ENCODE measurements at places on chromosomes 1 and 21. TPM values are rescaled to one million over a fixed set of nuclear protein-coding genes. Genes with fewer than 3 reads are reported as not detected.

- H3K27me3 ChIP-seq = no peaks in the 10 kb centered on the region
- no peaks in the 10 kb centered on the region for H3K4me1 ChIP-seq
- no peak overlapping the region for H3K27ac ChIP-seq
- DNase-seq = no peak
Measured at GRCh38 chr1:170800812-170801211, 134.5 kb upstream of the MROH9 start.

DNA sequence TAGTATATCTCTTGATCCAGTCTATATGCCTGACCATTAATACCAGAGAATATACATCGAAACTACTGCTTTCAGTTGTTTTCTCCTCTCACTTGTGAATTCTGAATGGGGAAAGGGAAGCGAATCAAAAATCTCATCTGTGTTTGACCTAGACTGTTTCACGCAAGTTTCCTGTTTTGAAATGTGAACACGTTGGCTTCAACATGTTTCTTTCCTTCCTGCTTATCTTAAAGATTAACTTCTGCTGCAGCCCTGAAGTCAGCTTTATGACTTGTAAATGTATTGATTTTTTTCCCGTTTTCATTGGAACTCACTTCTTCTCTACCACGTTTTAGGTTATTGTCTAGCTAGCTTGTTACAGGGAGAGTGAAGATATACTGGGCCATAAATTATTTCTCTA lies 49.9 kb downstream of the SNX27 start:
- no peak for DNase-seq
- H3K27ac ChIP-seq = no peak overlapping the region
- no peak overlapping the region for H3K4me3 ChIP-seq
- no peaks in the 10 kb centered on the region for H3K27me3 ChIP-seq

DNA sequence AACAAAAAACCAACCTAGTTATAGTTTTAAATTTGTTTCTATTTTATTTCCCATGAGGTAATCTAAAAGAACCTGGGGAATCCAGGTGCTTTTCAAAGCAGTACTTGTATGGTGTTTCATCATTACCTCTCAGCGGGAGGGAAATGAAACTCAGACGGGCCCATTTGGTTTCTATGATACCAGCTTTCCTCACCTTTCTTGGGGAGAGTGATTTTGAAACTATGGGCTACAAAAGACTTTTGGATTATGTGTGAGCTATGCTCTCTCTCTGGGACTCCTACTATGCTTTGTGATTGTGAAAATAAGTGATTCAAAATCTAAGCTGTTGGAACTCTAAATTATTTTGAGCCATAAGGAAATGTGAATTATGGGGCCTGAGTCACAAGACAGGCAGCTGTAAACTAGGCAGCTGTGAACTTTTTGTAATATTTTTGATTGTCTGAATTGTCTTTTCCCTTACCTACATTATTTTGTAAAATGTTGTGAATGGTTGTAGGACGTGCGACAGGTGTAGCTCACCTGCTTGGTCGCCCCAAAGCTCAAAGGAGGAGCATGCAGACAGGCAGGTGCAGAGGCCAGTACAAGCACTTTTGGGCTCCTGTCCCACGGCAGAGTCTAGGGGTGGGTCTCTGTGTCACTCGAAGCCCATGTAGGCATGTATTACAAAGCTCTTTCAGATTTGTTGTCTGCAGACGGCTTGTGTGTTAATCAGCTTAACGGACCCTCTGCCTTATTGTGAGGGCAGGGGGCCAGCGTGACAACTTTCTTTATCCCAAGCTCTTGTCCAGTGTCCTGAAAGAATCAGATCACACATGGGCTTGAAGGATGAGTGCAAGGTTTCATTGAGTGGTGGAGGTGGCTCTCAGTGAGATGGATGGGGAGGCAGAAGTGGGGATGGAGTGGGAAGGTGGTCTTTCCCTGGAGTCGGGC lies 64.8 kb upstream of the BACH1 start:
- H3K27me3 ChIP-seq = no peaks in the 10 kb centered on the region
- H3K27ac ChIP-seq = peak overlapping the region; percentile 87
- peaks cover 75% of the 10 kb centered on the region for H3K4me1 ChIP-seq
- H3K36me3 ChIP-seq = no peaks in the 10 kb centered on the region

- no peaks in the 10 kb centered on the region for H3K4me1 ChIP-seq
- DNase-seq = no peak
- no peaks in the 10 kb centered on the region for H3K27me3 ChIP-seq
Measured at GRCh38 chr1:171334024-171334640, 20.1 kb downstream of the FMO4 start.

DNA sequence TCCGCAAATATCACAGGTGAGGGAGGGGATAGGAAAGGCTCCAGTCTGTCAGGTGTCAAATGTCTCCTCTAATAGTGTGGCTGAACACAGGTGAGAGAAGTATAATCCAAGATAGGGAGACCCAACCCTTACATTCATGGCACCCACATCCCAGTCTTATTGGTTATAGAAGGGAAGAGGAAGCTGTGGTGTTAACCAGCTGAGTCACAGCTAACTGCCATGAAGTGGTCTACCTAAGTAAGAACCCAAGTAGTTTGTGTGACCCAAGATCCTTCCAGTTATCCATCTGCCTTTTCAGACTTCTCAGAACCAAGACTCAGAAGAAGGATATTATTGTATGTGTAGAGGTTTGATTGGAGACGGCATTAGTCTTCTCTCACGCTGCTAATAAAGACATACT lies 37.1 kb downstream of the DDAH1 start:
- H3K4me1 ChIP-seq = no peaks in the 10 kb centered on the region
- H3K36me3 ChIP-seq = no peaks in the 10 kb centered on the region
- H3K27ac ChIP-seq = no peak overlapping the region
- H3K4me3 ChIP-seq = no peak overlapping the region
- no peaks in the 10 kb centered on the region for H3K27me3 ChIP-seq

- DNase-seq = no peak
- H3K36me3 ChIP-seq = no peaks in the 10 kb centered on the region
- no peaks in the 10 kb centered on the region for H3K27me3 ChIP-seq
- no peak overlapping the region for H3K27ac ChIP-seq
- no peaks in the 10 kb centered on the region for H3K4me1 ChIP-seq
- no peak overlapping the region for H3K4me3 ChIP-seq
Measured at GRCh38 chr1:58290685-58291372, 255.7 kb downstream of the OMA1 start.

GRCh38 chr1:210239349-210240111 lies 6.9 kb downstream of the SERTAD4 start:
- H3K4me1 ChIP-seq = no peaks in the 10 kb centered on the region
- H3K27ac ChIP-seq = no peak overlapping the region
- no peak for DNase-seq
- no peaks in the 10 kb centered on the region for H3K36me3 ChIP-seq
- peaks cover 2% of the 10 kb centered on the region for H3K27me3 ChIP-seq

Gene PADI2
- total RNA-seq = 0.18 TPM

Gene FCRL2
- 0.36 TPM for total RNA-seq

Gene FMO5
- 0.10 TPM for total RNA-seq

Gene FAM76A
- total RNA-seq = 9.4 TPM

Measured in GM12878 (cell line).